Activated T-cell treated with anti-CD3 and anti-CD28 coated beads, Interleukin-2, amount 50 U/mL, for 24 hours (primary cell): ENCODE measurements at places on chromosomes 5 and 9.

DNA sequence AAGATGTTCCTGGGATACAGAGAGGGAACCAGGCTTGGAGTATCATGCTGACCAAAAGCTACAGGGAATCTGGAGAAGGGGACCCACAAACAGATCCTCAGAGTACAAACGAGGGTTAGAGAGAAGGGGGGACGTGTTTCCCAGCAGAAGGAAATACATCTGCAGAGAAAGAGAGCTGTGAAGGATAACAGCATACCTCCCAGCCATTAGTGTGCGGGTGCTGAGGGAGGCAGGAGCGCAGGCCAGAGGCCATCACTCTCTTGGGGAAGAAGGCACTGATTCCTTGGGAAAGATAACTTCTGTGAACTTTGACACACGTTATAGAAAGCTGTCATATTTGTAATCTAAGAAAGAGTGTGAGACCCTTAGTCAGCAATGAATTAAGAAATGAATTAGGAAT, 96.9 kb downstream of the KCNN2 start:
- no peaks in the 10 kb centered on the region for H3K36me3 ChIP-seq
- H3K27me3 ChIP-seq = no peaks in the 10 kb centered on the region
- no peak overlapping the region for H3K27ac ChIP-seq
- no peak overlapping the region for H3K4me3 ChIP-seq
- DNase-seq = no peak

DNA sequence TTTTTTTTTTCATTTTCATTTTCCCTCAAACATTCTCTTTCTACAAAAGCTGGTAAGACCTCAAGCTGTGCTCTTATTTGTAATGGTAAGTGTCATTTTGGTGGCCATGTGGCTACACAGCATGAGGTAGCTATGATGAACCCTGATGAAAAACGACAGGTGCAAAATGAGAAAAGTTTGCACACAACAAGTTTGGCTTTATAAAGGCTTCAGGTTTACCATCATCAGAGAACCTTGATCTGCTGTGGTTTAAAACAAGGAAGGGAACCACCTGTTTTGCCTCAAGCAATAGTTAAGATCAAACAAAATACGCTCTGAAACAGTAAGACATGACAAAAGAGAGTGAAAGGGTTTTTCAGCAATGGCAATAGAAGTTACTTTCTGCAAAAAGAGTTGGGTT, 1124.6 kb upstream of the ACO1 start:
- no peak for DNase-seq
- H3K36me3 ChIP-seq = no peaks in the 10 kb centered on the region
- no peaks in the 10 kb centered on the region for H3K27me3 ChIP-seq
- peak overlapping the region; percentile 63 for H3K27ac ChIP-seq
- peaks cover 15% of the 10 kb centered on the region for H3K4me1 ChIP-seq
- no peak overlapping the region for H3K4me3 ChIP-seq

DNA sequence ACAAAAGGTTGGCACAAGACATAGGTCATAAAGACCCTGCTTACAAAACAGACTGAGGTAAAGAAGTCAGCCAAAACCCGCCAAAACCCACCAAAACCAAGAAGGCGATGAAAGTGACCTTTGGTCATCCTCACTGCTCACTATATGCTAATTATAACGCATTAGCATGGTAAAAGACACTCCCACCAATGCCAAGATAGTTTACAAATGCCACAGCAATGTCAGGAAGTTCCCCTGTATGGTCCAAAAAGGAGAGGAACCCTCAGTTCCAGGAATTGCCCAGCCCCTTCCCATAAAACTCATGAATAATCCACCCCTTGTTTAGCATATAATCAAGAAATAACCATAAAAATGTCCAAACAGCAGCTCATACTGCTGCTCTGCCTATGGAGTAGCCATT, 27.7 kb downstream of the MLLT3 start:
- peaks cover 20% of the 10 kb centered on the region for H3K36me3 ChIP-seq
- H3K27ac ChIP-seq = no peak overlapping the region
- DNase-seq = no peak
- peaks cover 60% of the 10 kb centered on the region for H3K4me1 ChIP-seq
- no peak overlapping the region for H3K4me3 ChIP-seq

- peaks cover 20% of the 10 kb centered on the region for H3K4me1 ChIP-seq
- no peak overlapping the region for H3K4me3 ChIP-seq
- no peak for DNase-seq
- H3K27me3 ChIP-seq = no peaks in the 10 kb centered on the region
Measured at GRCh38 chr5:61051267-61051666, 106.3 kb downstream of the NDUFAF2 start.

- H3K36me3 ChIP-seq = no peaks in the 10 kb centered on the region
- H3K4me3 ChIP-seq = no peak overlapping the region
- DNase-seq = no peak
- H3K27ac ChIP-seq = no peak overlapping the region
Measured at GRCh38 chr5:158841481-158842276, 258.0 kb downstream of the EBF1 start.

DNA sequence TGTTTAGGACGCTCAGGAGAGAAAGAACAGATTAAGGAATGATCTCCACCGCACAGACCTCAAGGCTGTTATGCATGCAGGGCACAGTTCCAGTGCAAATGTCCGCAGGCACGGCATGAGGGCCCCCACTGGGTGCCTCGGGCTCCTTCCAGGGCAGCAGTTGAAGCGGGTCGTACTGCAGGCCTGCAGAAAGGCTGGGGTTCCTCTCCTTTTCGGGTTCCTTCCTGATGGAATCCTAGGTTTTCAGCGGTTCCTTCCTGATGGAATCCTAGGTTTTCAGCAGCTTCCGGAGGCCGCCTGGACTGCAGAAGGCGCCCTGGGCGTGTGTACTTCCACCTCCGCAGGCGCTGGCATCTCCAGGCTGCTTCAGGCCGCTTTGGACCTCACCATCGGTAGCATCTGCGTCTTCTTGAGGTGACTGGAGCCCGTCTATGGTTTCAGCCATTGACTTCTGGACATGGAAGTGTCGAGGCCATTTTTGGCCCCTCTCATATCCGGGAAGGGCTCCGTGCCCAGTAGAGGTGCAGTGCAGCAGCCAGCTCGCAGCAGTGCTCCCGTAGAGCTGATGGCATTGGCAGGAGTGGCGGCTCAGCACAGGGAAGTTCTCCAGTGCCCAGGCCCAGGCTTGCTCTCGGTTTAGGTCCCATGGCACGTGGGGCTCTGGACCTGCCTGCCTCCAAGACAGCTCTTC, 5.6 kb upstream of the MGAT4B start:
- no peak overlapping the region for H3K27ac ChIP-seq
- peaks cover 4% of the 10 kb centered on the region for H3K27me3 ChIP-seq

GRCh38 chr5:4639946-4640345, 500.2 kb upstream of the ADAMTS16 start:
- no peaks in the 10 kb centered on the region for H3K4me1 ChIP-seq
- DNase-seq = no peak
- H3K27me3 ChIP-seq = no peaks in the 10 kb centered on the region
